ENCODE measurements at places on chromosomes 1 and 21. TPM values are rescaled to one million over a fixed set of nuclear protein-coding genes. Genes with fewer than 3 reads are reported as not detected.

The CDC7 gene
- 0.60 TPM for total RNA-seq

The KCNK1 gene
- 25.2 TPM for total RNA-seq

The TNFRSF1B gene
- 16.2 TPM for total RNA-seq

The KIF14 gene
- 0.08 TPM for total RNA-seq

The ELAVL4 gene
- not detected for total RNA-seq

DNA sequence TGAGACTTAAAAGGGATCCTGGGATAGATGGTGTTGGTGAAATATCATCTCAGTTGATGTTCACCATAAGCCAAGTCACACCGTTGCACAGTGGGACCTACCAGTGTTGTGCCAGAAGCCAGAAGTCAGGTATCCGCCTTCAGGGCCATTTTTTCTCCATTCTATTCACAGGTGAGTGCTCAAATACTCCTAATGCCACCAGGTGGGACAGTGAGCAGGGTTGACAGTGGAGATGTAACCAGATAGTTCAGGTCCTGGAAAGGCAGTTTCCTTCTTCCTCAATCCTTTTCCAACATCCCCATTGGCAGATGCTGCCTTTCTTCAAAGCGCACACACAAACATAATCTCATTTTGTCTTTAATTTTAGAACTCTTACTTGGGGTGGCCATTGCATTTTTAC lies 11.6 kb downstream of the CD160 start:
- H3K4me3 ChIP-seq, result no peak overlapping the region
- H3K36me3 ChIP-seq, result no peaks in the 10 kb centered on the region
- no peaks in the 10 kb centered on the region for H3K4me1 ChIP-seq
- no peaks in the 10 kb centered on the region for H3K27me3 ChIP-seq

DNA sequence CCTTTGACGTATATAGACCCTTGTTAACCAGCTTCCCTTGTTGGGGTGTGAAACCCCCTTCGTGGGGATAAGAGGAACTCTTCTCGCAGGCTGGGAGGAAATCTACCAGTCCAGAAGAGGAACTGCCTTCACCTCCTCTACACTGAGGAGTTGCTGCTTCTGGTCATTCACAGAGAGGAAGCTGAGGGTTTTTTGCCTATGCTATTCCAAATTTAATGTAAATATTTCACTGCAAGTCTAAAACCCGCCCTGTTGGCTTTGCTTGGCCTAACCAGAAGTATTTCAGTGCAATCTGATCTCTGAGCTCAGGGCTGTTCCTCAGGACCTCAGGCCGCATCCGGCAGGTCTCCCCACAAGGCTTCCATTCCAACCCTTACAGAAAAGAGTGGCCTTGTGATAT lies 150.1 kb downstream of the HIVEP3 start:
- DNase-seq, result no peak
- peaks cover 80% of the 10 kb centered on the region for H3K4me1 ChIP-seq
- H3K36me3 ChIP-seq, result no peaks in the 10 kb centered on the region
- no peaks in the 10 kb centered on the region for H3K27me3 ChIP-seq
- H3K4me3 ChIP-seq, result no peak overlapping the region
- peak overlapping the region; percentile 64 for H3K27ac ChIP-seq

- no peak overlapping the region for H3K4me3 ChIP-seq
- H3K27ac ChIP-seq, result no peak overlapping the region
- peaks cover 3% of the 10 kb centered on the region for H3K4me1 ChIP-seq
Measured at GRCh38 chr1:181514298-181515290, 31.3 kb downstream of the CACNA1E start.

DNA sequence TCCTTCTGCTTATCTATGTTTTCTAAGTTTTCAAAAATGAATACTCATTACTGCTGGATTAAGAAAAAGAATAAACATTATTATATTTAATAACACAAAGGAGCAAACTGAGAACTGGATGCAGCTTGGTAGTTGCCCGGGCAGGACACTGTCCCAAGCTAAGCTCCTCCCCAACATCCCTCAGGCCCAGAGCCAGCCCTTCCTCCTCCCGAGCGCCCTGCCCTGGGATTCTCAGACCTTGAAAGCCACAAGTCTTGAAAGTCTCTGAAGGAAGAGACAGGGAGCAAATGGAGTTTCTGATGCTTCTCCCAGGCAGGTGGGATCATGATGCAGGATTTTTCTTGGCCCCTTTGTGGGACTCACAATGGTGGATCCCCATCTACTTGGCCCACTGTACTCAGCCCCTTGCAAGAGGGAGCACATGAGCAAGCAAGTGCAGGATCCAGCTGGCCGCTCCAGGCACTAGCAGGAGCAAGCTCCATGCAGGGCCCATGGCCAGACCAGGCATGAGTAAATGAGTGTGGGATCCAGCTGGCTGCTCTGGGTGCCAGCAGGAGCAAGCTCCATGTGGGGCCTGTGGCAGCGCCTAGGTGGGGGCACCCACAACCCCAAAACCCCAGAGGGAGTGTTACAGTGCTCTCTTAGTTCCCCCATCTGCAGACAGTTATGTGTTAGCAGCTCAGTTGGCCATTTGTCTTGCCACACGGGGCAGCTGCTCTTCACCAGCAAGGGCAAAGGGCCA lies 32.1 kb upstream of the RAB4A start:
- DNase-seq, result no peak
- no peak overlapping the region for H3K4me3 ChIP-seq
- H3K36me3 ChIP-seq, result no peaks in the 10 kb centered on the region
- peaks cover 4% of the 10 kb centered on the region for H3K4me1 ChIP-seq
- no peak overlapping the region for H3K27ac ChIP-seq

- peaks cover 5% of the 10 kb centered on the region for H3K36me3 ChIP-seq
- no peak overlapping the region for H3K4me3 ChIP-seq
- no peak for DNase-seq
- H3K27ac ChIP-seq, result no peak overlapping the region
- no peaks in the 10 kb centered on the region for H3K27me3 ChIP-seq
- peaks cover 60% of the 10 kb centered on the region for H3K4me1 ChIP-seq
Measured at GRCh38 chr1:225774281-225775147, 3.1 kb upstream of the SRP9 start.

- peaks cover 13% of the 10 kb centered on the region for H3K36me3 ChIP-seq
- peak overlapping the region; percentile 95 for H3K27ac ChIP-seq
- peaks cover 41% of the 10 kb centered on the region for H3K4me1 ChIP-seq
- no peaks in the 10 kb centered on the region for H3K27me3 ChIP-seq
- peak overlapping the region; percentile 75 for H3K4me3 ChIP-seq
- peak; percentile 83 for DNase-seq
Measured at GRCh38 chr21:36135391-36136102, 668 bp downstream of the CBR3 start.

GRCh38 chr1:89890085-89890752 lies 69.4 kb downstream of the LRRC8D start:
- DNase-seq, result peak; percentile 24
- no peaks in the 10 kb centered on the region for H3K27me3 ChIP-seq
- no peak overlapping the region for H3K27ac ChIP-seq
- H3K4me3 ChIP-seq, result no peak overlapping the region
- H3K4me1 ChIP-seq, result peaks cover 26% of the 10 kb centered on the region

DNA sequence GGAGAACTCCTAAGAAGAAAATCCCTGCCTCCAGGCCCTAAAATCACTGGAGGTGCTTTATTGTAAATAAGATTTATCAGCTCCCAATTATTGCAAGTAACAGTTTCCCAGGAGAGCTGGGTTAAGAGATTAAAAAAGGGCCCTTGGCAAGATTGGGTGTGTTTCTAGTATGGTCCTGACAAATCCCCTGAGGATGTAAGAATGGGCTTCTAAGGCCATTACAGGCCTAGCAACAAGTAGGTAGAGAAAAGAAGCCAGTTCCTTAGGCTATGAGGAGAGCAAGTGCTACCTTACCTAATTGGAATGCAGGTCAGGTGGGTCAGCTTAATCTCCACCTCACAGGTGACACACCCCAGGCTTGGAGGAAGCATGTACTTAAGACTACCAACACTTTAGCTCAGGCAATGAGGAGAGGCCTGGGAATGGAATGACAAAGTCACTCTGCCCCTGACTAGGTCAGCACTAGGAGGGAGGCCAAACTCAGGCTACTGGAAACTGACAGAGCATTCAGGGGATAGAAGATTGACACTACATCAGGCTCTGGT lies 6.8 kb upstream of the OTUD7B start:
- no peak for DNase-seq
- H3K4me1 ChIP-seq, result peaks cover 9% of the 10 kb centered on the region
- H3K36me3 ChIP-seq, result no peaks in the 10 kb centered on the region
- H3K27ac ChIP-seq, result no peak overlapping the region

GRCh38 chr21:46091118-46091517 lies 6.8 kb upstream of the COL6A2 start:
- H3K4me3 ChIP-seq, result no peak overlapping the region
- no peak for DNase-seq
- H3K36me3 ChIP-seq, result no peaks in the 10 kb centered on the region
- no peaks in the 10 kb centered on the region for H3K27me3 ChIP-seq
- H3K4me1 ChIP-seq, result peaks cover 20% of the 10 kb centered on the region
- no peak overlapping the region for H3K27ac ChIP-seq

- H3K27ac ChIP-seq, result no peak overlapping the region
- peaks cover 2% of the 10 kb centered on the region for H3K4me1 ChIP-seq
- no peak overlapping the region for H3K4me3 ChIP-seq
- no peaks in the 10 kb centered on the region for H3K27me3 ChIP-seq
- no peak for DNase-seq
Measured at GRCh38 chr1:200629876-200630514, 9.4 kb upstream of the KIF14 start.

Measured in left ventricle myocardium inferior (tissue), 1 donor.